ENCODE measurements at places on chromosomes 7 and 10. TPM values are rescaled to one million over a fixed set of nuclear protein-coding genes. Genes with fewer than 3 reads are reported as not detected.

Gene MBLAC1
- 2.7 TPM for total RNA-seq

GRCh38 chr10:68052463-68052862, 22.6 kb downstream of the HERC4 start:
- no peaks in the 10 kb centered on the region for H3K27me3 ChIP-seq
- no peak overlapping the region for H3K4me3 ChIP-seq
- DNase-seq, result no peak
- no peak overlapping the region for H3K27ac ChIP-seq

- no peaks in the 10 kb centered on the region for H3K27me3 ChIP-seq
- H3K4me1 ChIP-seq, result no peaks in the 10 kb centered on the region
- no peak for DNase-seq
- no peak overlapping the region for H3K27ac ChIP-seq
- no peak overlapping the region for H3K4me3 ChIP-seq
Observed at GRCh38 chr10:4725917-4726606, 99.9 kb upstream of the AKR1E2 start.

- H3K4me3 ChIP-seq, result no peak overlapping the region
- no peaks in the 10 kb centered on the region for H3K27me3 ChIP-seq
- no peaks in the 10 kb centered on the region for H3K4me1 ChIP-seq
- no peaks in the 10 kb centered on the region for H3K36me3 ChIP-seq
- H3K27ac ChIP-seq, result no peak overlapping the region
Observed at GRCh38 chr7:143929224-143929920, 5.7 kb upstream of the OR2F2 start.

Gene ANKRD30A
- not detected for total RNA-seq

DNA sequence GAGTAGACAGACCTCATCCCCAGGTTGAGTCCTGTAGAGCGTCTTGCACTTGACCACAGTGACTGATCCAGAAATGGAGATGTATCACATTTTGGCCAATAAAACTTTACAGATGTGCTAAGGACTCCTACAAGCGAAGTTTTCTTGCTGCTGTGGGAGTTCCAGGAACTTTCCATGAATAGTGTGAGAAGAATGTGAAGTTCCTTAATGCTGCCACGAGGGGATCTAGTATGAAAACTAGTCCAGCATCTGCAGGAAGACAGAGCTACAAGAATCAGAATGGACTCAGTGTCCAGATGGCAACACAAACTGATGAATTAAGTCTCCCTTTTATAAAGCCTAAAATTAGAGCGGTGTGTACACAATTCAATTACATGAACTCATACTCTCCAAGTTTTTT, 14.8 kb upstream of the LSM8 start:
- no peak overlapping the region for H3K4me3 ChIP-seq
- no peak for DNase-seq
- H3K4me1 ChIP-seq, result no peaks in the 10 kb centered on the region
- no peak overlapping the region for H3K27ac ChIP-seq
- no peaks in the 10 kb centered on the region for H3K27me3 ChIP-seq

Data from lower lobe of right lung (tissue), 2 donors.